ENCODE measurements at places on chromosomes 16 and 17.

DNA sequence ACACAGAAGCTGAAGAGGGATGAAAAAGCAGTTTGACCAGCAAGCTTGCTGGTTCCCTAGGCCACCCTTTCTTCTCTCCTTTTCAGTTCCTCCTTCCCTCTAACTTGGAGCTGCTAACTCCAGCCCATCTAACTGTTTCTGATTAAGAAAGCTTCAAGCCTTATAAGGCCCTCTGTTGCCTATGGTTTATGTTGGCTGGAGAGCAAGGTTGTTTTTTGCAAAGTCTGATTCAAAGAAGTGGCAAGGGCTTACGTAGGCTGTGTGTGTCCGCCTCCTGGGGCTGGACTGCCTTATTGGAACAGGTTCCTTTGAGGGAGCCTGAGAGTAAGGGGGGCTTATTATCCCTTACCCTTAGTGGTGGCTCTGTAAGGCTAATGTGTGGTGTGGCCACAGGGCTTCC lies 7.1 kb downstream of the AKAP1 start:
- no peak for DNase-seq

- DNase-seq = no peak
These were observed 27.5 kb downstream of the TVP23A start for GRCh38 chr16:10791048-10791447.

DNA sequence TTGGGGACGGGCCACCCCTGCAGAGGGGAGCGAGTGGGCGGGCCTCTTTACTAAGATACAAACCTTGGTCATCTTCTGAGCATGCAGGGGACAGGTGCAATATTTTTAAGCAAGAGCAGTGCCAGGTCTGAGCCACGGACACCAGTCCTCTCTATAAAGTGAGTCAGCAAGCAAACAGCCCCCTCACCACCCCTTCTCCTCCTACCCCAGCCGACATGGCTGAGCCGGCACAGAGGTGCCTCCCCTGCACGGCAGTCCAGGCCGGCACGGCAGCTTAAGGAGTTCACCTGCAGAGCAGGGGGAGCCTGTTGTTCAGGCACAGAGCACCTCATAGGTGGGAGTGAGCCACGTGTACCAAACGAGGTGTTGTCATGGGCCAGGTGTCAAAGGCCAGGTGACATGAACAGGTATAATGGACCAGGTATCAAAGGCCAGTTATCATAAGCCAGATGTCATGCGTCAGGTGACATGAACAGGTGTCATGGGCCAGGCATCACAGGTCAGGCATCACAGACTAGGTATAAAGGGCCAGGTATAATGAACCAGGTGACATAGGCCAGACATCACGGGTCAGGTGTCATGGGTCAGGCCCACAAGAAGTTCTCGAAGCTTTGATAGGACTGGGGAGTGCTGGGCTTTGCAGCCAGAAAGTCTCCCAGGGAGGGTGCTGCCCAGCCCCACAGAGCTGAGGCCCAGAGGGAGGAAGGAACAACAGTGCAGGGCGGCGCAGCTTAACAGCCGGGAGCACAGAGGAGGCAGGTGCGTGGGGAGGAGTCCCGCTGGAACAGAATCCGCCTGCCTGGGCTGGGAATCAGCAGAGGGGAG lies 42.6 kb upstream of the ZNF469 start:
- DNase-seq = peak; percentile 0

GRCh38 chr16:14955546-14956231 lies 18.4 kb downstream of the NPIPA1 start:
- DNase-seq = no peak

DNA sequence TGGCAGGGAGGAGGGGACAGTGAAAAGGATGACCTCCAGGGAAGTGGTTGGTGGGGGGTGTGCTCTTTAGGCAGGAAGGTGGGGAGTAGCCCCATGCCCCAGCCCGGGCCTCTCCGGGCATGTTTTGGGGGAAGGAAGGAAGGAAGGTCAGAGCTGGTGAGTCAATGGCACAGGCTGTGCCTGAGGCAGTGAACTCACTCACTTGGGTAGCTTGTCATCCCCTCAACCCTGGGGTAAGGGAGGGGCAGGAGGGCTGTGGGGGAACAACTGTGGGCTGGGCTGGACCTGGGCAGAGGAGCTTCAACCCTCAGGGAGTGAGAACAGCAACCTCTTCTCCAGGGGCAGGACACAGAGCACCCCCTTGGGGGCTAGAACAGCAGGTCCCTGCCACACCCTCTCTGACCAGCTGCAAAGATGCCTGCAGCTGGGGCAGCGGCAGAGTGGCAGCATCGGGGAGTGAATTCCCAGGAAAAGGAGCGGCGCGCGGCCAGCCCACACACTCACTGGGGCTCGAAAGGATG lies 6.3 kb downstream of the CSF3 start:
- no peak for DNase-seq

- peak; percentile 12 for DNase-seq
These were observed 19.1 kb upstream of the ZC3H7A start for GRCh38 chr16:11816123-11816522.

GRCh38 chr17:5533486-5534315 lies 47.3 kb downstream of the MIS12 start:
- DNase-seq = no peak

DNA sequence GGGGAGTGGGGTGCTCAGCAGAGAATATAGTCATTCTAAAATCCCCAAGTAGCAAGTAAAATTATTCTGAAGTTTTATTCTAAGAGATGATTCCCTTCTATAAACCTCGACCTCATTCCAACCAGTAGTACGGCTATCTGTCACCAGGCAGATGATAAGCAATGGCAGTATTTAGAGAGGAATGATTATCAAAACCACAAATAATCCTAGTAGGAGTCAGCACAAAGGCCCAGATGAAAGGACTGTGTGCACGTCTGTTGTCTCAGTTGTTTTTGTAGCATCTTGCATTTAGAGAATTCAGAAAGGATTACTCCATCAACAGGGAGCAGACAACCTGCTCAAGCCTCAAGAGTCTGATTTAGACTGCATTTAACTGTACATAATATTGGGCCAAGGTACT lies 21.2 kb downstream of the EZH1 start:
- no peak for DNase-seq

DNA sequence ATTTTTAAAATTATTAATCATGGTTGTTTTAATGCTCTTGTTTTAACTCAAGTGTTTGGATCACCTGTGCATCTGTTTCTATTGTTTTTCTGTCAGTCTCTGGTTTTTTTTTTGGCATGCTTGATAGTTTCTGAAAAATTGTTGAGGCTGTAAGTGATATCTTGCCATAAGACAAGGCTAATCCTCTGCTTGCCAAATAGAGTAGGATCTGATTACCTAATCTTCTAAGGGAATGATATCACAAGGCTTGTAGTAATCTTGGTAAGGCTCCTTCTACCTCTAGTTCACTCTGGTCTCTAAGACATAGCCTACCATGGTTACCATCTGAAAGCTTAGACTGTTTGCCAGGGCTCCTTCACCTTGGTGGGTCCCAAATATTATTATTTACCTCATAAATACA lies 81.0 kb downstream of the ATF7IP2 start:
- no peak for DNase-seq

- no peak for DNase-seq
These were observed 28.2 kb upstream of the SREBF1 start for GRCh38 chr17:17865035-17865434.

DNA sequence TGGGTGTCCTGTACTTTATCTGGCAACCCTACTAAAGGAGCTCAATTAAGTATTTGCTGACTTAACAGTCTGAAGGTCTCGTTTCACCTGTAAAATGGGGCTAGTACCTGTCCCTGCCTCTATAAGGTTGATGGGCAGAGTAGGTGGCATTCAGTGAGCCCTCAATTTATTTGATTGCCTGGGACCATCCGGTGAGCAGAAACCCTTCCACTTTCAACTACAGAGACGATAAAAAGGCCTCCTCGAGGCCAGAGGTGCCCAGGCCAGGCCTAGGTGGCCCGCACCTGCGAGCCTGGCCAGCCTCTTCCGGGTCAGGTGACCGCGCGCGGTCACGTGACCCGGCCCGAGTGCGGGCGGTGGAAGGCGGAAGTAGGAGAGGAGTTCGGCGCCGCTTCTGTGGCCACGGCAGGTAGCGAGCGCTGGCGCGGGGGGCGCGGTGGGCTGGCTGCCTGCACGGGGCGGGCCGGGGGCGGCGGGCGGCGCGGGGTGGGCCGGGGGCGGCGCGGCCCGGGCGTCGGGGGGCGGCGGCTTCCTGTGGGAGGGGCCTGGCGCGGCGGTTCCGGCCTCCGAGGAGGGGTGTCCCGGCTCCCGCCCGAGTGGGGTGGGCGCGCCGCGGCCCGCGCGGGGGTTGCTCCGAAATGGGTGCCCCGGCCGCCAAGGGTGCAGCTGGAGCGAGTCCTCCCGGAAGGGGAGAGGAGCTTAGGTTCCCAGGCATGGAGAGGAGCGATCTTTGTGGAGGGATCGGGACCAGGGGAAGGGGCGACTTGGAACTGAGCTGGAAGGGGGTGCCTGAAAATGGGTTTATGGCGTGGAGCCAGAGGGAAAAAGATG lies at the start of gene WWP2:
TSS of gene WWP2 (plus strand) at position 350 of the 831 bp plus-strand sequence. CDS start 24,679 bp downstream, outside the sequence.
- peak; percentile 38 for DNase-seq

DNA sequence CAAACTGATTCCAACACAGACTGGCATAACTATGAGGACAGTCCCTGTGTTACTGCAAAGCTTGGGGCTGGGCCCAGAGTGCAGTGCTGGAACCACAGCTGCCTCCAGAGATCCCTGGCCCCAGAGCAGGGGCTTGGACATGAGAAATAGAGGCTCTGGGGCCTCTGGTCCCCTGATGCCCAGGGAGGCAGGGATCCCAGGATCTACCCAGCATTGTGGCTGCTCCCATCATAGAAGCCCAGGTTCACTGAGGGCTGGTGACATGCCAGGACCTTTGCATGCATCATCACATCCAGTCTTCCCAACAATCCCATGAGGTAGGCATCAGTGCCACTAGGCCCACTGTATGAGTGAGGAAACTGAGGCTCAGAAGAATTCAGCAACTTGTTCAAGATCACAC lies 95.8 kb downstream of the TMEM132E start:
- no peak for DNase-seq

- DNase-seq = no peak
These were observed 3.3 kb upstream of the TNFRSF13B start for GRCh38 chr17:16975277-16975651.

GRCh38 chr17:60154616-60155426 lies 5.0 kb downstream of the CA4 start:
- DNase-seq = no peak

GRCh38 chr17:28379814-28380801 lies 8.6 kb downstream of the SARM1 start:
- peak; percentile 97 for DNase-seq

GRCh38 chr16:54287131-54288029 lies 793 bp upstream of the IRX3 start:
- no peak for DNase-seq

DNA sequence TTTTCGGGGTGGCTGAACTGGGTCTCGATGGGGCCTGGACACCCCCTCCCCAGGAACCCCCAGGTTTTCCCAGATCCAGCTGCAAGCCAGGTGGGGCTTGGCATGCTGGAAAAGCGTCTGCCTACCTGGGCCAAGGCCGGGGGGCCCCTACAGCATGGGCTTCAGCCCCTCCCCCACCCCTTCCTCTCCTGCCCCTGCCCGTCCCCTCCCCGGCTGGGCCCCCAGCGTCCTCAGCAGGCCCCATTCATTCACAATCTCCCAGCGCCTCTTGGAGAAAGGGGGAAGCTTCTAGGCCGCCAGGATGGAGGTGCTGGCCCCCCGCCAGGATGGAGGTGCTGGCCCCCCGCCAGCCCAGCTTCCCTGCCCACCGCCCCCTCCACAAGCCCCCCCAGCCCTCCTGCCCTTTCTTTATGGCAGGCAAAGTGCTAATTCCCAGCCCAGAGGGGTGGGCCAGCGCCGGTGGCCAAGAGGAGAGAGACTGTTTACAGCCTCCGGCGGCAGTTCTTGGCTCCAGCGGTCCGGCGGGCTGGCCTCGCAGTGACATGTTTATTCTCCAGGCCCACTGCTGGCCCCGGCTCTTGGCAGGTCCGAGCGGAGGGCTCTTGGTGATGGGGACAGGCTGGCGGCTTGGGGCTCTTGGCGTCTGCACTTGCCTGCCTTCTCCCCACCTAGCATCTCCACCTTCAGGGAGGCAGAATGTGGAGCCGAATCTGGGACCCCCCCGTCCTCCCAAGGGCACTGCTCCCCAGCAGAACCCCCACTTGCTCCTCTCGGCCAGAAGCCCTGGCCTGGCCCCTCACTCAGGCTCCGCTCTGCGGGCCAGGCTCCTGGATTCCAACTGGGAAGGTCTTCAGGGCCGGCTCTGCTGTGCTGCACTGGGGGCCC lies 94.4 kb upstream of the CIBAR2 start:
- peak; percentile 9 for DNase-seq

GRCh38 chr17:4788159-4788806 lies 481 bp upstream of the GLTPD2 start:
- DNase-seq = no peak

DNA sequence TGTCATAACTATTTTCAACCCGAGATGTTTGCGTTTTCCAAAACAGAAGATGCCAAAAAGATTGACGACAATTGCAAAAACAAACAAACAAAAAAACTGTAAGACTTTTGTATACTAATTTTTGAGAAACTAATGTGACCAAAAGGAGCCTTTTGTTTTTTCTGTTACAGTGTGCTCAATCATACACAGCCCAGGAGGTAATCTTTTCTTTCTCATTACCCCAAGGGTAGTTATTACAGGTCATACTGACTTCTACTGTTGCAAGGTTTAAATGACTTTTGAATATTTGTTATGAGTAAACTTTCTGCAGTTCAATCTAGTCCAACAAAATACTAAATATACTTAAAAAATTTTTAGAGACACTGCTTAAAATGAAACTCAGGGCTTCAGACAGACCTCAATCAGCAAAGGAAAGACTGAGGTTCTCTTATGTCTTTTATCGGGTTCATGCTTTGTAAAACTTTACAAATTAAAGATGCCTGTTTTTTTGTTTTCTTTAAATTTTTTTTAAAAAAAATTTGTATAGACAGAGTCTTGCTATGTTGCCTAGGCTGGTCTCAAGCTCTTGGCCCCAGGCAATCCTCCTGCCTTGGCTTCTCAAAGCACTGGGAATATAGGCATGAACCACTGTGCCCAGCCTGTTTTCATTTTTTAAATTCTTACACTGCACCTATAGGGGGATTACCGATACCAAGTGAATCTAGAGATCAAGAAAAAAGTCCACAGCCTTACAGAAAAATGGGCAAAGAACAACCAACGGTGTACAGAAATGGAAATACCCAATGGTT lies 47.6 kb downstream of the SPOP start:
- DNase-seq = no peak

- no peak for DNase-seq
These were observed 38.9 kb downstream of the UBE2G1 start for GRCh38 chr17:4327606-4328005.

GRCh38 chr16:55491691-55492090 lies 12.7 kb downstream of the MMP2 start:
- no peak for DNase-seq

DNA sequence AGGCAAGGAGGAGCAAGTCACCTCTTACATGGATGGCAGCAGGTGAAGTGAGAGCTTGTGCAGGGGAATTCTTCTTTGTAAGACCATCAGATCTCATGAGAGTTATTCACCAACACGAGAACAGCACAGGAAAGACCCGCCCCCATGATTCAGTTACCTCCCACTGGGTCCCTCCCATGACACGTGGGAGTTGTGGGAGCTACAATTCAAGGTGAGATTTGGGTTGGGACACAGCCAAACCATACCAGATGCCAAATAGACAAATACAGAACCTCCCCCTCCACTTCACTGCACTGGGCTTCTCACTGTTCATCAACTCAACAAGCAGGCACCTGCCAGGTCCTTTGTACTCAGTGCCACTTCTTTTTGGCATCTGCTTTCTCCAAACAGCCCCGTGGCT lies 100.2 kb downstream of the WSCD1 start:
- DNase-seq = peak; percentile 45
